ENCODE measurements at places on chromosomes 5 and 9. TPM values are rescaled to one million over a fixed set of nuclear protein-coding genes. Genes with fewer than 3 reads are reported as not detected.

GRCh38 chr9:108869092-108869725 lies 7.1 kb downstream of the ACTL7A start:
- no peak for DNase-seq

- no peak for DNase-seq
Observed at GRCh38 chr5:27171761-27172261, 133.4 kb upstream of the CDH9 start.

GRCh38 chr5:96605144-96605837 lies 56.9 kb upstream of the CAST start:
- DNase-seq = no peak

GRCh38 chr5:79149433-79149832 lies 37.8 kb downstream of the BHMT start:
- no peak for DNase-seq

DNA sequence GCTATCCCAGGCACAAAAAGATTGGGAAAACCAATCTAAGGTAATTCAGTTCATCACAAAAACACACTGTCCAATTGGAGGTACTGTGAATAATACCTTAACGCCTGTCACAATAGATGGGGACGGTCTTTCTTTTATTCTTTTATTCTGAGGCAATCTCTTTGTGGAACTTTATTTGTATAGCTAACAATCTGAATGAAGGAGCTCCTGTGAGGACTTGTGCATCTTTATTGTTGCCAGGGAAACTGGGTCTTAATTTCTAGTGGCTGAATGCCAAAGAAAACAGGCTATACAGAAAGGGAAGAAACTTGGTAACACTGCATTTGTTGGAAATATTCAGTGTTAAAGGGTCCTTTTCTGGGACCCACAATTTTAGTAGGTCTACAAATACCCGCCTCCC lies 546.9 kb upstream of the C9orf72 start:
- DNase-seq = peak; percentile 42

DNA sequence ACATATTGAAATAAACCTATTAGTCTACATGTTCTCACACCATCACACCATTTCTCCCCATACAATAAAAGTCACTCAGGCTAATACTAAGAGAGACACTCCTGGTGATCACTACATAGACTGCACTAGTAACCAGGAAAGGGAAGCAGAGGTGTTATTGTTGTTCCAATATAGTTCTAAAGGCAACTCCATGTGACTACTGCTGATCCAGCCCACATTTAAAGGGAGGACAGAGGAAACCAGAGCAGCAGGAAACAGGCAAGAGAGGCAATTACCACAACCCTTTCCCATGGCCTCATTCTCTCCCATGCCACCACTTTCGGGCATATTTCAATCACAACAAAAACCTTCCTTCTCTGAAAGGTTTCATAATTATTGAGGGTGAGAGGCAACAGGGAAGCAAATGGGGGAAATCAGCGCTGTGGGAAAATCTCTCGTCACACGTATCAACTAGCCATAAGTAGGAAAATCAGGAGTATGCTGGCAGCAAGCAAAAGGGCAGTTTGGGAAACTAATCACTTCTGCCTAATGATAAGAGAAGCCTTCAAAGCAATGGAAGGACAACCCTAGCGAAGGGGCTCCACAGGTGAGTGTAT lies 1.8 kb downstream of the UBAP2 start:
- no peak for DNase-seq

DNA sequence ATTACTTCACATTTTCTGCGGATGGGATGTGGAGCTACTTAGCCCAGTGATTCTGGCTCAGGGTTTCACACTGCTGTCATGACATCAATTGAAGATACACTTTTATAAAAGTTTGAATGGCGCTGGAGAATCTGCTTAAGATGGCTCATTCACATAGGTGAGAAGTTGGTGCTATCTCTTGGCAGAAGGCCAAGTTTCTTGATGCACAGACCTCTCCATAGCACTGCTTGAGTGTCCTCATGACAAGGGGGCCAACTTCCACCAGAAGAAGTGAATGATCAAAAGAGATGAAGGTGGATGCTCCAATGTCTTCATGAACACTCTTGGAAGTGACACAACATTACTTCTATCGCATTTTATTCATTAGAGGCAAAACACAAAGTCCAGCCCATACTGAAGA lies 403.7 kb upstream of the CCNG1 start:
- DNase-seq = no peak

- DNase-seq = no peak
Observed at GRCh38 chr5:56950626-56951125, 1.2 kb downstream of the MIER3 start.

- no peak for DNase-seq
Observed at GRCh38 chr5:132260714-132261551, 3.4 kb downstream of the PDLIM4 start.

GRCh38 chr5:43389679-43390329 lies 22.4 kb downstream of the CCL28 start:
- peak; percentile 56 for DNase-seq

GRCh38 chr5:31359839-31360238 lies 166.4 kb downstream of the CDH6 start:
- no peak for DNase-seq

DNA sequence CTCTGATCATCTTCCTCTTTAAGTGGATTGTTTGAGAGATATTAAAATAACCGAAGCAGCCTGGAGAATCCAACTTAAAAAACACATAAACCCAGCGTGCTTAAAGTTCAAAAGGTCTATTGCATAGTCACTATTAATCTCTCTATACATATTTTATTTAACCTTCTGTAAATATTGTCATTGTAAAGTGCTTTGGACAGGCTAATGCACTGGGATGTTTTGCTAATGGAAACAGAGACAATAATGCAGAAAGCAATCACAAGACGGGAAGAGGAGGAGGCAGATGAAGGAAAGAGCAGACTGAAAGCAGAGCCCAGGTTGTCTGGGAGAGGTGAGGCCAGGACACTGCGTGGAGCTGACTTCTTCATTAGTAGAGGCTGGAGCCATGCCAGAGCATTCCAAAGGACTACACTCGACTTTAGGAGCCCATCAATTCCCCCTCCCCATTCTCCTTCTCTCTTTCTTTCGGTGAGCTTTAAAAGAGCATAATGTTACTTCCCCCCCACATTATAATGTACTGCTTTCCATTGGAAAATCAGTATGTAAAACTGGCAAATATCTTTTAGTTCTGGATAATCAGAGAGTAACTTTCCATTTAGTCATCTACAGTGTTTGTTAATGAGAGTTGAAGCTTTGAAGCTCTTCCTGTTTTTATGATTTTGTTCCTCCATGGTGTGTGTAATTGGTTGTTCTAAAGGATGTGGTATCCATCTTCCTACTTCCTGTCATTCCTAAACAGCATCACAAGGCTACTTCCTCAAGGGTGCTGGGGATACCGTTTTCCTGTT lies 307.3 kb upstream of the MPDZ start:
- no peak for DNase-seq

DNA sequence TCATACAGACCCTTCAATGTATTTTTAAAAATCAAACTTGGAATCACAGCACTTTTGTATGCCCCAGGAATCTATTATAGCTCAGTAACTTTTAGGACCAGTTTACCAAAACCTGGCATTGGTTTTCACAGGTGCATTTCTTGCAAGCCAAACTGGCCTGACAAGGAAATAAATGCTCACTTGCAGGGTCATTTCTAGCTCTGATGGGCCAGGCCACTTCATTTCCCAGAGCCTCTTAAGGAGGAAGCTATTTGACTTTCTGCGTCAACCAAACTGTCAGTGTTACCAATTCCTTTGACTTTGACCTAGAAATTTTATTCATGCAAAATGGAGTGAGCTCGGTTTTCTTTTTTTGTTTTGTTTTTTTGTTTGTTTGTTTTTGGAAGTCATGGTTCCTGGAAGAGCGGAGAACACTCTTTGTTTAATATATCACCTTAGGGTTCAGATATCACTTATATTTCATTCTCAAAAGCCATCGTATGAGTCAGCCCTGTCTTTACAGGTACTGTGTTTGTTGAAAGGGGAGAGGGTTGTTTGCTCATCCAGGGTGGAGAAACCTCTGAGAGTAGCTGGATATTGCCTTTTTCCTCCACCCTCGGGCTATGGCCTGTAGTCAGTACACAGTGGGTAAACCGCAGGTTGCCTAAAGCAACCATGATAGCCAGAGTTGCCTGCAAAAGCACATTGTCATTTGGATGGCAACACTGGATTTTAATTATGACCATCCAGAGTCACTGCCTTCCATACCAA lies 58.9 kb downstream of the GNA14 start:
- no peak for DNase-seq

- no peak for DNase-seq
Observed at GRCh38 chr9:16642421-16643109, 227.9 kb downstream of the BNC2 start.

DNA sequence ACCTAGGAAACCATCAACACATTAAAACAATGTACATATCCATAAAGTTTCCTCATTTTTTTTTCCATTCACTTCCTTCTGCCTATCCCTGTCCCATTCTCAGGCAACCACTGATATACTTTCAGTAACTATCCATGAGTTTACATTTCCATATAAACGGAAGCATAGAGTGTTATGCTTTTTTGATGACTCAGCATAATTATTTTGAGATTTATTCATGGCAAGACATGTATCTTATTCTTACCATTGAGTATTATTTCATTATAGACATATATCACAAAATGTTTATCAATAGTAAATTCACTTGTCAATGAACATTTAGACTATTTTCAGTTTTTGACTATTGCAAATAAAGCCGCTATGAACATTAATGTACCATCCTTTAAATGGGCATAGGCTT lies 1786.8 kb upstream of the ACO1 start:
- no peak for DNase-seq

DNA sequence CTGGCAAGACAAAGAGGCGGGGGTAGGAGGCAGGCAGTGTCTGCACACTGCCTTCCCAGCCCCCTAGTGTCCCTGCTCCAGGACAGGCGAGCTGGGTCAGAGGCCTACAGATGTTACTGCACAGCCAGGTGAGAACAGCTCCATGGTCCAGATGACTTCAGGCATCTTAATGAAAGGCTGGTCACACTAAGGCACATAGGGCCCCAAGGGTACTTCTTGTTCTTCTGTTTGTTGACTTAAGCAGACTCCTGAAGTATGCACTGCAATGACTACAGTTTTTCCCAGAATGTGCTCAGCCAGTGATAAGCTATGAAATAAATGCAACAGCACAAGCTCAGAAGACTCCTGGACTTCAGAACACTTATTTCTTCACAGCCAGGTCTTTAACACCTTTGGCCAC lies 27.4 kb downstream of the ATPSCKMT start:
- DNase-seq = no peak

DNA sequence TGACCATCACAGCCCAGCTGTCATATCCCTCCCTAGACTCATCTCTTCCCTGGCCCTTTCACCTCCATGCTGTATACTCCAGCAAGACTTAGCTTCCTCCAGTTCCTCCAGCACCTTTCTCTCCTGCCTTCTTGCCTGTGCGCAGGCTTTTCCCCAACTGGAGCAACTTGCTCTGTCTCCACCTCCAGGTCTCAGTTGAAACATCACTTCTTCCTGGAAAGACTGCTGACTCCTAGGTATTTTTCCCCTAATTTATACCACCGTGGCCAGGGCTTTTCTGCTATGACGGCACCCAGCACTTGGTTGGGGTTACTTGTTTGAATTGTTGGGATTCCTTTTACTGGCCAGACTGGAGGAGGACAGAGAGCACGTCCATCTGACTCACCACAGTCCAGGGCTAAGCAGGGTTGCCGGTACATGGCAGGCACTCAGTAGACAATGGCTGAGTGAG lies 67.5 kb downstream of the KCNIP1 start:
- DNase-seq = peak; percentile 43

The ELOVL7 gene
- 14.6 TPM for polyA plus RNA-seq

The ZNF346 gene
- polyA plus RNA-seq = 9.5 TPM

The IFNA21 gene
- polyA plus RNA-seq = not detected

The CNTFR gene
- polyA plus RNA-seq = 1.7 TPM

The CDH18 gene
- polyA plus RNA-seq = not detected

The HAVCR1 gene
- 0.65 TPM for polyA plus RNA-seq

The C9 gene
- 1.5 TPM for polyA plus RNA-seq

The UBE2QL1 gene
- polyA plus RNA-seq = 4.8 TPM

The ADAMTSL1 gene
- polyA plus RNA-seq = 3.0 TPM

The NMUR2 gene
- polyA plus RNA-seq = 0.30 TPM

The FAM169A gene
- polyA plus RNA-seq = 3.5 TPM

The FBLL1 gene
- polyA plus RNA-seq = not detected

The IFNA13 gene
- polyA plus RNA-seq = not detected
